ENCODE measurements at places on chromosomes 11 and 22.

DNA sequence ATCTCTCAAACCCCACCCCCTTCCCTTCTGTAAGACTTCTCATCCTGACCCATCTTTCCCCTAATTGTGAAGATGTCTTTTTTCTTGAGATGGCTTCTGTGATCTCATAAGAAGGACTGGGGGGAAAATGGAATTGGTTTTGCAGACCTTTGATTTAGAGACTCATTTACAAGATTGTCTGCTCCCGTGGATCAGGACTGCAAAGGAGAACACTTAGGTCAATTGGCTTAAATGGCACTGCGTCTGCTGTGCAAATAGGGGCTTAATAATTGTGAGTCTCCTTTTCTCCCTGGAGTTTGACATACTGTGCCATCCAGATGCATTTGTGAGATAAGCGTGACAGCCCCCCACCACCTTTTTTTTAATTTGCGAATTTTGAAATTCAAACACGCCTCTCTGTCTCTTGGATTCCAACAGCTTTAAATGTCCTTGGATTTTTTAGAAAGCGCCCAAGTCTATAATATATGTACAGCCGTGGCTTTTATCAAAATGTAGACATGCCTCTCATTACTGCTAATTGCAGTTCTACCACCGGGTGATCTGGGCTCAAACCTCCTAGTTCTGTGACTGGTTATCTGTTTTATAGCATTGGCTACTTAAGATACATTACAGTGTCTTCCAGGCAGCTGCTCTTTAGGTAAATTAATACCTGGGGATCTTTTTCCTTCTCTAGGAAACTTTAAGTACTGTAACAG, 150.0 kb downstream of the DBX1 start:
- no peak for DNase-seq

DNA sequence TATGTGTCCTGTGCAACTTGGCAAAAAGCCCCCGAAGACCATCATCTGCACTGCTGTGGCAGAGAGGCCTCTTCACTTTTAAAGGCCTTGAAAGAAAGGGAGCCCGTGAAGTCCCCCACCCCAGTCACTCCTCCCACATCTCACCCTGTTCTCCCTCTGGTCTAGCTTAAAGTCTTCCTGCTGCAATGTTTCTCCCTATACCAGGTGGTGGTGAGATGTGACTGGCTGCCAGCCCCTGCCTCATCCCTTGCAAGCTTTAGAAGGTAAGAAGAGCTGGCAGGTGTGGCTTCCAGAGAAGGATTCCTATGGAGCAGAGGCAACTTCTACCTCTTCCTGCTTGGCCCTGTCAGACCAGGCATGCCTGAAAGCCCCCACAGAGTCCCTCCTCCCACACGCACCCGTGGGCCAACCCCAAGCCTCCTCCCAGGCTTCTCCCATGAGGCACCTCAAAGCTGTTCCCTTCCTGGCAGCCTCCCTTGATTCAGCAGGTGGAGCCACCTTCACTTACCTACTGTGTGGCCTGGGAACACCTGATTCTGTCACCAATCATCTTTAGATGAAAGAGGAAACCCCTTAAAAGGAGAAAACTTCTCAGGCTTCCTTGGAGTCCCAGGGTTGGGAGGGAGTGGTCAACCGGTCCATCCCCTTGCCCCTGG, 4.0 kb upstream of the TRIM29 start:
- no peak for DNase-seq

DNA sequence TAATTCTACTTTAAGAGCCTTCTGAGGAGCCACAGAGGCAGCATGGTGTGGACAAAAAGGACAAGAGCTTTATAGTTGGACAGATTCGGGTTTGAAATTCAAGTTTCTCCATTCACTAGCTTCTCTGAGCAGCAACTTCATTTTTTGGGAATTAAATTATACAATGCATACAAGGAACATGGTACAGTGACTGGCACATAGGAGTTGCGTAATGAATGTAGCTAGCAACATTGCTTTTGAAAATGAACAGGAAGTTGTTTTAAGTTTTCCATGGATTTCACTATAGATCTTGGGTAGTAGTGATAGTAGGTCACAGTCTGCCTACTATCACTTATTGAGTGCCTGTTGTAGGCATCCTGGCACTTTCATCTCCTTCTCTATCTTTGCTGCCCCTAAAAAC, 41.0 kb upstream of the BMAL1 start:
- DNase-seq = no peak

DNA sequence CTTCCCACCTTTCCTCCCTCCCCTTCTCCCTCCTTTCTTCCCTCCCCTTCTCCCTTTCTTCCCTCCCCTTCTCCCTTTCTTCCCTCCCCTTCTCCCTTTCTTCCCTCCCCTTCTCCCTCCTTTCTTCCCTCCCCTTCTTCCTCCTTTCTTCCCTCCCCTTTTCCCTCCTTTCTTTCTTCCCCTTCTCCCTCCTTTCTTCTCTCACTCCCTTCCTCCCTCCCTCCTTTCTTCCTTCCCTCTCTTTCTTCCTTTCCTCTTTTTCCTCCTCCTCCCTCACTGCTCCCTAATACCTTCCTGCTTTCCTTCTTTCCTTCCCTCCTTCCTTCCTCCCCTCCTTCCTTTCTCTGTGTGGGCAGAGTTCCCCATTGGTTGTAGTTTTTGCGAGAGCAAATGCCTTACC, 76.1 kb downstream of the PGR start:
- no peak for DNase-seq

DNA sequence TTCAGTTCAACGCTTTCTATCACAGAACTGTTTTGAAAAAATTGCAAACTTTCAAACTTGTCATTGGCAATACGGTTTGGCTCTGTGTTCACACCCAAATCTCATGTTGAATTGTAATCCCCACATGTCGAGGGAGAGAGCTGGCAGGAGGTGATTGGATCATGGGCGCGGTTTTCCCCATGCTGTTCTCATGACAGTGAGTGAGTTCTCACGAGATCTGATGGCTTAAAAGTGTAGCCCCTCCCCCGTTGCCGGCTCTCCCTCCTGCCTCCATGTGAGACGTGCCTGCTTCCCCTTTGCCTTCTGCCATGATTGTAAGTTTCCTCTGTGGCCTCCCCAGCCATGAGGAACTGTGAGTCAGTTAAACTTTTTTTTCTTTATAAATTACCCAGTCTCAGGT, 1144.0 kb downstream of the BRD1 start:
- DNase-seq = no peak

- DNase-seq = no peak
Measured at GRCh38 chr11:70505761-70506657, 107.7 kb downstream of the CTTN start.

- no peak for DNase-seq
Measured at GRCh38 chr11:6094186-6094585, 13.3 kb upstream of the OR56B4 start.

DNA sequence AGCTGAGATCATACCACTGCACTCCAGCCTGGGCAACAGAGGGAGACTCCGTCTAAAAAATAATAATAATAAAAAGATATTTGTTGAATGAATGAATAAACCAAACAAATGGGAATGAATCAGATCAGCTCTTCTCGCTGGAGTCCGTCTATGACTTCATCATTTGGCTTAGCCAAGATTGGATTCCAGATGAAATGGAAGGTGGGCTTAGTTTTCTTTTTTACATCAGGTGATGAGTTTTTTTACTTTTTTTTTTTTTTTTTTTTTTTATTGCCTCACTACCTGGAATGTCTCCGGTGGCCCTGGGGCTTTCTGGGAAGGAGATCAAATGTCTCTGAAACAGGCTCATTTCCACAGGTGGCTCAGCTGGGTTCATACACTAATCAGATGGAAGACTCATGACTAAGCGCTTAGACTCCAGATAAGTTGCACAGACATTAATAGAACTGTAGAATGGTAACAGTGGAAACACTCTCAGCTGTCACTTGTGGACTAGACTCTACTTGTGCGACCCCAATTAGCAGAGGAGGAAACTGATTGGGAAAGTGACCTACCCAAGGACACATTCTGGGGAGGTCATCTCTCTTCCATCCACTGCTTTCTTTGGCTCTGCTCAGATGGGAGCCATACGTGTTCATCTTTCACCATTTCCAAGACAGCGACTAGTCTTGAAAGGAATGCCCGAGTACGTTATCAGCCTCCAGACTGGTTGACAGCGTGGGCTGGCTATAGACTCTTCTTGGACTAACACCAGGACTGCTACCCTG, 20.5 kb upstream of the RBFOX2 start:
- no peak for DNase-seq

DNA sequence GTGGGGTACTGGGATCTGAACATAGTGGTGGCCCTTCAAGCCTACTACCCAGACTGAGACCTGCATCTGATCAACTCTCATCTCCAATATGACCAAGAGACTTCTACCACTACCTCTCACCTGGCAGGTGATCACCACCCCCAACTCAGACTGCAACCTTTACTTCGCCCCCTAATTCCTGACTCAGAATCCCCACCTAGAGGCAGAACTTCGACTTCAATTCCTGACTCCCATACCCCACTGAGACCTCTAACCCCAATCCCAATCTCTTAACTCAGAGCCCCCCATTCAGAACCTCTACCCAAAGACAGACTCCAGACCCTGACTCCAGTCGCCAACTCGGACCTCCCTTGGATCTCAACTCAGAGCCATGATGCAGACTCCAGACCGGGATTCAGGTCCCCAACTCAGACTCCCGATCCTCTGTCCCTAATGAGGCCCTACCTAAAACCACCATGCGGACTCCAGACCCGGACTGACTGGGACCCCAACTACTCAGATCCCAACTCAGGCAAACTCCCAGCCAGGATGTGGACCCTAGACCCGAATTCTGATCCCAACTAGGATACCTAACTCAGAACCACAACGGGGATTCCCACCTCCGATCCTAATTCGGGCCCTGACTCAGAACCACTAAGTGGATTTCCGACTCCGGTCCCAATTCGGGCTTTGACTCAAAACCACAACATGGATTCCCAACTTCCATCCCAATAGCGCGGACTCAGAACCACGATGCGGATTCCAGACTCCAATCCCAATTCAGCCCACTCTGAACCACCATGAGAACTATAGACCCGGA, 1.2 kb downstream of the KCNQ1OT1 start:
- peak; percentile 14 for DNase-seq

GRCh38 chr11:79663017-79663416, 222.2 kb upstream of the TENM4 start:
- no peak for DNase-seq

DNA sequence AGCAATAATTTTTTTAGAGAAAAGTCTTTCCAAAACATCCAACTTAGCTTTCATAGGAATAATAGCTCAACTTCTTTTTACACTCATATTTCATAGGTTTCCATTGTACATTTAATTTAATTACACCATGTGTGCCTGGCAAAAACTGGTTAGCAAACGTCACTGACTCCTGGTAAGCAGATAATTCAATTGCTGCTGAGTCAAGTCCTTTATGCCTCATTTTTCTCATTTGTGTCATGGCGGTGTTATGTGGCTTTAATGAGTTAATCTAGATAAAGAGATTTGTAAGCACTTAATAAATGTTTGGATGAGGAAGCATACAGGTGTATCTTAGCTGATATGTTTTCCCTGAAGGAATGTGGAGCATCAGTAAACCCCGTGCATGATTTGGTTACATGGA, 41.2 kb upstream of the PAK1 start:
- no peak for DNase-seq

GRCh38 chr11:10459029-10459970, 4.2 kb downstream of the AMPD3 start:
- DNase-seq = no peak

DNA sequence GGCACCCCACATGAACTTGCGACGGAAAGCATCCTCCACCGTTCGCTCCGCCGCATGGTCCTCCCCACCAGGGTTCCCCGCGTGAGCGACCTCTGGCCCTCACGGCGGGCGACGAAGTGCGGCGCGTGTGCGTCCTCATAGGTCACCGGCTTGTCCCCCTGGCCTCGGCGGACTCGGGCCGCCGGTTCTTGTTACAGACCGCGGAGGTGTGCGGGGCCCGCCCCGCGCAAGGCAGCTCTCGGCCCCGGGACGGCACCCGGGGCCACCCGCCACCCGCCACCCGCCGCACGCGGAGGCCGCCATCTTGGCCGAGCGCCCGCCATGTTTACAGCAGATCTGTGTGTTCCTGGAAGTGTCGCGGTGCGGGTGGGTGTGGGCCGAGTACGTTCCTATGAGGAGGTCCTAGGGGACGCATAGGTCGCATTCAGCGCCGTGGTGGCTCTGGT, 3.5 kb upstream of the IFITM2 start:
- no peak for DNase-seq

- no peak for DNase-seq
Measured at GRCh38 chr22:35620624-35621251, 3.6 kb upstream of the MB start.

DNA sequence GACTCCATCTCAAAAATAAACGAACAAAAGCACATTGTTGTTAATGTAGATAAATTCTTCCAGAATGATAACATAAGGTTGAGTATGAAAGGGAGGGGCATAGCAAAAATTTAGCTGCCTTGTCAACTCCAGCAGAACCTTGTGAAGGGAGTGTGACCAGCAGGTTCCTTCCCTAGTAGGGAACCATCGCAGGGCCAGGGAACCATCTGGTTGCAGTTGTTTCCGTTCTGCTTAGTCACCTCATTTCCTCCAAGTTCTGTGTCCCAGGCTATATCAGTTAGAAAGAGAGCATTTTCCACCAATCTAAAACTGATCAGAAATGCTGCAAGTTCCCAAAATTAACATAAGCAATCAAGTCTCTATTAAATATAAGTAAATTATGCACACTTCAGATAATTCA, 126.7 kb upstream of the BLID start:
- no peak for DNase-seq

DNA sequence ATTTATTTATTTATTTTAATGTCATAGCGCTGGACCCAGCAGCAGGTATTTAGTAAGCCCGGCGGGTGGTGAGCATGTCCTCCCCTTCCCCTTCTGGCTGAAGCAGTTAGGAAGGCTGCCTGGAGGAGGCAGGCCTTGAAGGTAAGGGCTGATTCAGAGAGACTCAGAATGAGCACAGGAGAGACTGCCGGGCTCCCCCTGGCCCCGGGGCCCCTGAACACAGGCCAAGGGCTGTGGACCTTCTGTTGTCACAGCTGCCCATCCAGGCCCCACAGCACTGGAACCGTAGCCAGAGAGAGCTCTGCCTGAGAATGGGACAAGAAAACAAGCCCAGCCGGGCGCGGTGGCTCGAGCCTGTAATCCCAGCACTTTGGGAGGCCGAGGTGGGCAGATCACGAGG, 52.8 kb downstream of the KCNJ4 start:
- DNase-seq = no peak

- no peak for DNase-seq
Measured at GRCh38 chr11:93817426-93818348, 32.7 kb downstream of the VSTM5 start.

All from RKO (cell line).